ENCODE measurements at places on chromosomes 7 and 10.

GRCh38 chr10:114605155-114605797, 52.8 kb downstream of the ABLIM1 start:
- DNase-seq, result no peak

GRCh38 chr10:63427013-63427412, 38.8 kb downstream of the JMJD1C start:
- no peak for DNase-seq

- DNase-seq, result no peak
These were observed 283.4 kb downstream of the GFRA1 start for GRCh38 chr10:115989621-115990020.

DNA sequence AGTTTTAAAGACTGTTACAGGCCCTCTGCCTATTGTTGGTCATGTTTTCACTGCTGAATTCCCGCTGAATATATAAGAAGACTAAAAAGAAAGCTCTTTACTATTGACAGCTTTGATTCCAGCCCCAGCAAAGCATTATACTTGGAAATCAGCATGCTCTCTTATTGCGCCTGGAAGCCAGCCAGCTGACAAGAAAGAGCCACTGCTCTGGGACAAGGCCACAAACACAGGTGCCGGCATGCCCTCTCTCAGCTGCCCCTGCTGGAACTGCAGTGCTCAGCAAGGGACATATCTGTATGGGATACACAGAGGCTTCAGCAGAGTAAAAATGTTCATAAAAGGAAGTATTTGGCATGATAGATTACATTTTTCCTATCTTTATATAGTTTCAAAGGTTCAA, 523.9 kb downstream of the ADRA2A start:
- DNase-seq, result no peak

GRCh38 chr10:70331486-70332268, 47.9 kb upstream of the NPFFR1 start:
- DNase-seq, result peak; percentile 35

GRCh38 chr10:93815304-93816096, 57.8 kb downstream of the LGI1 start:
- DNase-seq, result peak; percentile 69

DNA sequence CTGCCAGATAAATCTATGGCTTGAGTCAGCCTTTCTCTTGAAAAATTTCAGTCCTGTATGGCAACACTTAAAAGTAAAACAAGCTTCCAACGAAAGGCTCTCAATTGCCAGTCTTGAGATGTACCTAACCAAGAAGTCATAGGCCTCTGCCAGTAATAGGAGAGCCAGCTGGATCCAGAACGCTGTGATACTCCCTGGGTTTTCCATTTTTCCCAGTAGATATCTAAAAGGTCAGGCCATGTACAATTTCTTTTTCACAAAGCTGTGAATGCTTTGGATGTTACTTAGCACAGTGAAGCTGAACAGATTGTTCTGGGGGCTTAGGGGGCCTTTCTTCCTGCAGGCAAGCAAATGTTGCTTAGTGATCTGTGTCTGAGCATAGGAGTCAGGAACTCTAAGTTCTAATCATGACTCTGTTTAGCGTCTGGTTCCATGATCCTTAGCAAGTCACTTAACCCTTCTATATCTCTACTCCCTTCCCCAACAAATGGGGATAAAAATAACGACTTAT, 86.5 kb downstream of the ARMH3 start:
- DNase-seq, result no peak

DNA sequence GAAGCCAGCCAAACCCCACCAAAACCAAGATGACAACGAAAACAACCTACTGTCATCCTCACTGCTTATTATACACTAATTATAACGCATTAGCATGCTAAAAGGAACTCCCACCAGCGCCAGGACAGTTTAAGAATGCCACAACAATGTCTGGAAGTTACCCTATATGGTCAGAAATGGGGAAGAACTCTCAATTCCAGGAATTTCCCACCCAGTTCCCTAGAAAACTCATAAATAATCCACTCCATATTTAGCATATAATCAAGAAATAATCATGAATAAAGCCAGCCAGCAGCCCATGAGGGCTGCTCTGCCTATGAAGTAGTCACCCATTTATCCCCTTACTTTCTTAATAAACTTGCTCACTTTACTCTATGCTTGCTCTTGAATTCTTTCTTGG, 20.8 kb downstream of the MICU1 start:
- DNase-seq, result no peak

DNA sequence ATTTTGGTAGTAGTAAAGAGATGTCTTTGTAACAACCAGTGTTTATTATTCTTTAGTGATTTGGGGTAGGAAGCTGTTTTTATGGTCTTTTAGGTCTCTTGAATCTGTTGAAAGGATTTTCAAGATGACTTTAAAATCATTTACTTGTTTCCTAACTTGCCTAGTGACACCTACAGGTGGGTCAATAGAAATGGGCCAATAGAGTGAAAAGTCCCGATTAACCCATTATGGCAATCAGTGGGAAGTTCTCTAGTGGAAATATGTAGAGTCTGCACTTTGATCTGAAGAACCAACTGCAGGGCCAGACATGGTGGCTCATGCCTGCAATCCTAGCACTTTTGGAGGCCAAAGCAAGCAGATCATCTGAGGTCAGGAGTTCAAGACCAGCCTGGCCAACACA, 374.7 kb upstream of the BMPER start:
- DNase-seq, result no peak

DNA sequence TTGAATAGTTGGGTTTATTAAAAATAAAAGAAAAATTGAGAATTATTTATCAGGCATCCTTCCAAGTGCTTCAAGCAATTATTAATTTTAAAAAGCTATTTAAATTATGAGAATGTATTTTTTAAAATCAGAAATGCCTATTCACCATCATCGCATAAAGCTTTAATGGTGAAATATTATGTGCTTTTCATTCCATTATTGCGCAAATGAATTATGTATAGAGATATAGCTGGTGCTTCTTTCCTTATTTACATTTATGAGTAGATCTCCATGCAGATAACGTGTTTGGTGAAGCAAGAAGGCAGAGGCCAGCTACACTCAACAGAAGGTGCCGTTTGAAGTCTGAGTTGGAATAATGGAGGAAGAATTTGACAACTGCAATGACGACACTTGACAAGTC, 549.1 kb upstream of the DPP6 start:
- no peak for DNase-seq

- peak; percentile 19 for DNase-seq
These were observed 7.7 kb downstream of the PRTFDC1 start for GRCh38 chr10:24944512-24945255.
